ENCODE measurements at places on chromosomes 6 and 20. TPM values are rescaled to one million over a fixed set of nuclear protein-coding genes. Genes with fewer than 3 reads are reported as not detected.

ARFGEF3 gene
- 15.3 TPM for total RNA-seq

DNA sequence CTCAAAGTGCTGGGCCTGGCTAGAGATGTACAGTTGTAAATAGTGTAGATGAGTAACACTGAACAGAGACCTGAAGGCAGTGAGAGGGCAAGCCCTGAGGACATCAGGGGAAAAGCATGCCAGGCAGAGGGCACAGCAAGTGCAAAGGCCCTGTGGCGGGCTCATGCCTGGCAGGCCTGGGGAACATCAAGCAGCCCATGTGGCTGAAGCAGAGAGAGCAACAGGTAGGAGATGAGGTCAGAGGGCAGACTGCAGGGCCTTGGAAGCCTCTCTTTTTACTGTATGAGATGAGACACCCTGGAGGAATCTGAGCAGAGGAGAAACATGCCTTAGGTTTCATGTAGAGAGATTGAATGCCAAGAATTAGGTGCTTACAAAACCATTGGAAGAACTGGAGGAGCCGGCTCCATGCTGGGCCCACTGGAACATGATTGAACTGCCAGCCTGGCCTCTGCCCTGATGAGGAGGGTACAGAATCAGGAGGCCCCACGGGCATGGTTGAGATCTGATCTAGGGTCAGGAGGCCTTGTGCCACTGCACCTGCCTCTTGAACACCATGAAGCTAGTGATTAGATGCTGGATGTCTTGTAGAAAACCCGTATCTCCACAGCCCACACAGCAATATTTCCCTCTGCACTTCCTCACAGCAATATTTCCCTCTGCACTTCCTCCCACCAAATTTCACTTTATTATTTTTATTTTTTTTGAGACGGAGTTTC is 5.9 kb upstream of the HMGA1 start:
- DNase-seq = no peak

DNA sequence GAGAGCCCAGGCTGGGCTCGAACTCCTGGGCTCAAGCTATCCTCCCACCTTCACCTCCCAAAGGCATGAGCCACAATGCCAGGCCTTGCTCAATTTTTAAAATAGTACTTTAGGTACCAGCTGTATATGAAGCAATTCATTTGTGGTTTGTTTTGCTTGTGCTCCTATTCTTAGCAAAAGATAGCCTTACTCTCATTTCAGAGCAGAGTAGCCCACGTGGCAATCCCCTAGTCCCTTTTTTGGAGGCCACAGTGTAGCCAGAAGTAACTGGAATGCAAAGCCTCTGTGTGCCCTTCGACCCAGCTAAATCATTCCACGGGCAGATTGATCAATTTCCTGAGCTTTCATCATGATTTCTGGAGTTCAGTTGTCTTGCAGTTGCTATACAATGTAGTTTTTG is 372.2 kb downstream of the NRN1 start:
- DNase-seq = no peak

GRCh38 chr20:10739566-10739965 is 65.8 kb upstream of the JAG1 start:
- no peak for DNase-seq

DNA sequence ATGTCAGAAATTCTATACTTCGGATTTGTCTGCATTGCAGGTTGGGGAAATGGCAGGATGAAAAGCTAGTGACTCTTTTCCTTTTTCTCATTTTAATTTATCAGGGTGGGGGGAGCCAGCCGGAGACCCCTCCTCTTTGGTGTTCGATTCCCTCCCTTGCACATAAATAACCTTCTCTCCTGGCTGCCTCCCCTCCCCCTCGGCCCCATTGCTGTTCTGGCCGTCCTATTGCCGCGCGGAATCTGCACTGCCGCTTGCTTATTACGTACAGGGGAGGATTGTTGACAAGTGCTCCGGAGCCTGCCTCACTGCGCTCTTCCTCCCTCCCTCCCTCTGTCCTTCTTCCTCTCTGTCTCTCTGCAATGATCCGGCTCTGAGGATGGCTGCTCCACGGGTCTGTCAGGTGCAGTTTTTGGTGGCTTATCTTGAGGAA is 154.7 kb downstream of the JARID2 start:
- DNase-seq = peak; percentile 73

GRCh38 chr20:45077559-45077958 is 23.4 kb downstream of the KCNS1 start:
- DNase-seq = no peak

DNA sequence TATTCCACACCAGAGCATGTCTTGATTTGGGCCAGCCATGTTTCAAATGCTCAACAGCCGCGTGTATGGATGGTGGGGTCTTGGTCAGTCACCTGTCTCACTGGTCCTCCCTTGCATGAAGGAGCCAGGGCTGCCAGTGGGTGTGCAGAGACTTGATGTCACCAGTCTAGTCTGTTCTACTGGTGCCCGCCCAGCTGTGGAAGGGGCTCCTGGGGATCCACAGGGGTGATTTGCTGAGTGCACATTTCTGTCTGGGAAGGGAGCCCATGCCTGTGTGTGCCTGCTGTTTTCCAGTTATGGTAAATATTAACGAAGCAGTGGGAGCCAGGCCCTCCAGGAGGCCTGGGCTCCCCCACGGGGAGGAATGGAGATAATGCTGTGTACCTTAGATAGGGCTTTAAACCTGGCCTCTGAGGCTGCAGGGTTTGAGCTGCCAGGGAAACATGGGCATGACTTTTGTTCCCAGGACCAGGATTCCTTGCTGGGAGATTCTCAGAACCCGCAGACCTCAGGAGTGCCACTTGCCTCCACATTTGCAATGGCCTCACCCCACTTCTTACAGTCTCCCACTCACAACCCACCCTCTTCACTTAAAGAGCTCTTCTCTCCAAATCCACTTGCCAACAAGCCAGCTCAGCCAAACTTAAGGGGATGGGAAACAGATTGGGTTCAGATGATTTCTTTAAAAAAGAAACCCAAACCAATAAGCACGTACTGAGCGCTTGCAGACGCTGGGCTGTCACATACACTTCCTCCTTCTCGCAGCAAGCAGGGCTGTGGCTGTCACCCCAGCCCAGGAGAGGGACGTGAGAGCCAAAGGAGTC is 54.1 kb downstream of the VEGFA start:
- DNase-seq = no peak
